ENCODE measurements at places on chromosomes 2 and 18.

DNA sequence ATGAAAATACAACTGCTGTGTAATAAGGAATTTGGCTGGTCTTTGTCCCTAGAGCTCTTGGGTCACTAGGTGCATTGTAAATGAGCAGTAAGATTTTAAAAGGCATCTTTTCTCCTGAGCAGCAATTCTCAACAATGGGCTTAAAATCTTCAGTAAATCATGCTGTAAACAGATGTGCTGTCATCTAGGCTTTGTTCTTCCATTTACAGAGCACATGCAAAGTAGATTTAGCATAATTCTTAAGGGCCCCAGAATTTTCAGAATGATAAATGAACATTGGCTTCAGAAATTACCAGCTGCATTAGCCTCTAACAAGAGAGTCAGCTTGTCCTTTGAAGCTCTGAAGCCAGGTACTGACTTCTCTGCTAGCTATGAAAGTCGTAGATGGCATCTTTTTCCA is 26.8 kb upstream of the SCRN3 start:
- no peak for DNase-seq

GRCh38 chr2:239065962-239066361 is 218.1 kb downstream of the TWIST2 start:
- no peak for DNase-seq

GRCh38 chr2:150522269-150522668 is 34.8 kb upstream of the RND3 start:
- DNase-seq: no peak

DNA sequence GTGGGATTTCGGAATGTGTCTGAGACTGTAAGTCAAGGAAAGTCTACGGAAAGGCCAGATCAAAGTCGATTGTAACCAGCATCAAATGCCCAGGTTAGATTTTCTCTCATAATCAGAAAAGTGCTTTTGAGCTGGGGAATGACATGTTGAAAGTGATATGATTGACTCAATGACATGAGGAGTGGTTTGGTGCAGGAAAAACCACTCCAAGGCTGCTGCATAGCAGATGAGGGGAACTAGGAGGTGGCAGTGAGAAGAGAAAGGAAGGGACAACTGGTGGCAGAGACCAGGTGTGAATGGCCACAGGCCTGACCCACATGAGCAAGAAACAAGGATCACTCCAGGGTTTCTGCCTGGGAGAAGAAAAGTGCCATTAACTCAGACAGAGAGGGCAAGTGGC is 822 bp downstream of the SLC35F6 start:
- no peak for DNase-seq

GRCh38 chr18:46421973-46422551 is 235.0 kb downstream of the LOXHD1 start:
- DNase-seq: no peak

DNA sequence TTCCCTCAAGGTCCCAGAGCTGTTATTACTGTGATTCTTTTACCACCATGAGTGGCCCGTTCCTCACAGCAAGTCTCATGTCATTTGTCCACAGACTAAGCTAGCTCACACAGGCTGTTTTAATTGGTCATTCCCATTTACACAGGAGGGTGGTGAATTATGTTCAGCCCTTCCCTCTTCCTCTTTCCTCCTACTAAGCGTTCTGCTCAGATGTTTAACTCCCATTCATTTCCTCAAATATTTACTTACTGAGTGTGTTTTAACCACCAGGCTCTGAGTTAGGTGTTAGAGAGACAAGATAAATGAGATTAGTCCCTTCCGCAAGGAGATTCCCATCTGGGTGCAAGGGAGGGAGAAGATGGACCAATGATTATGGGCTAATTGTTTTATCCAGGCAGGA is 403.6 kb upstream of the ACVR2A start:
- DNase-seq: no peak

DNA sequence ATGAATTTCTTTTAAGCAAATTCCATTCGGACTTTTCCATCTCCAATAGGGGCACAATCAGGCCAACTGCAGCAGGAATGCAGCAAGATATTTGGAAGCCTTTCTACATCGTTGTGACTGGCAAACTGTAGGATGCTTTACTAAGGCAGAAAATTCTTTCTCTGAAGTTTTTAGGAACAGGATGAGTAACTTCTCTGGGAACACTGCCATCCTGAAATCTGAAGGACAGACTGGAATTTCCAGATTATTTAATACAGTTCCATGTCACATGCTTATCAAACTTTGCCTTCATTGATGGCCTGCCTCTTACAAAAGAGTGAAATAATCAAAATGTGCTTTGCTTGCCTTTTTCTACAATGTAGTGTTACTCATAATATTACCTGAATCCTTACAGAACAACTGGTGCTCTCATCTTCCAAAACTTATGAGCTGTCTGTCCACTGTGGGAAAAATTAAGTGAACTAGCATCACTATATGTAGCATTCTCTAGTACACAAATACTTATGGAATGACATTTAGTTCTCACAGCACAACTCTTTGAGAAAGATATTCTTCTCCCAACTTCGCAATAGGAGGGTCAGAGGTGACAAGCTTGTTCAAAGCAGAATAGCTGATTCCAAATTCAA is 32.0 kb upstream of the MAP2 start:
- no peak for DNase-seq

GRCh38 chr18:78165525-78165924 is 814.1 kb upstream of the SALL3 start:
- DNase-seq: no peak

GRCh38 chr2:233084488-233084887 is 24.3 kb downstream of the INPP5D start:
- no peak for DNase-seq

- DNase-seq: no peak
These were observed 1.8 kb downstream of the LAPTM4A start for GRCh38 chr2:20049637-20050036.

DNA sequence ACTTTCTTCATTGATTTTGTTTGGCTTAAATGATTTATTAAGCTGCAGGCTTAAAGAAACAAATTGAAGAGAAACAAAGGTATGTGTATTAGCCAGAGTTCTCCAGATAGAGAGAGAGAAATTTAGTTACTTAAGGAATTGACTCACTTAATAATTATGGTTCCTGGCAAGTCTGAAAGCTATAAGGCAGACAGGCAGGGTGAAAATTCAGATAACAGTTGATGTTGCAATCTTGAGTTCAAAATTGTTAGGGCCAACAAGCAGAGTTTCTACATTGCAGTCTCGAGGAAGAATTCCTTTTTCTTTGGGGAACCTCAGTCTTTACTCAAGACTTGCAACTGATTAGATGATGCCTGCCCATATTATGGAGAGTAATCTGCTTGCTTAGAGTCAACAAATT is 593.5 kb downstream of the ADCYAP1 start:
- DNase-seq: no peak

DNA sequence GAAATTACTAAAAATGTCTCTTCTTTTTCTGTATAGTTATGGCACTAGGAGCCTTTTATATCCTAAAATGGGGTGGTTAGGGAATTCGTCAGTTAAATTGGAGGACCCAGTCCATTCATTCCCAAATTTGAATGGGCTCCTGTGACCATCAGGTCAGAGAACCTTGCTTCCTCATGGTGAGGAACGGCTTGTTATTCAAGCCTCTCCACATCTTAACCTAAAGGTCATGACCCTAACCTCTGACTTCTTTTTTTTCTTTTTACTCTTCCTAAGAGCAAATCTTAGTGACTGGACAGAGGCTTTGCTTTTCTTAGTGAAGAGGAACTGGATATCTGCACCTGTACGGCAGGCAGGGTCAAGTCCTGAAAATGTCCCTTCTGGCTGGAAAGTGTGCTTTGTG is 53.1 kb downstream of the GREB1L start:
- no peak for DNase-seq

DNA sequence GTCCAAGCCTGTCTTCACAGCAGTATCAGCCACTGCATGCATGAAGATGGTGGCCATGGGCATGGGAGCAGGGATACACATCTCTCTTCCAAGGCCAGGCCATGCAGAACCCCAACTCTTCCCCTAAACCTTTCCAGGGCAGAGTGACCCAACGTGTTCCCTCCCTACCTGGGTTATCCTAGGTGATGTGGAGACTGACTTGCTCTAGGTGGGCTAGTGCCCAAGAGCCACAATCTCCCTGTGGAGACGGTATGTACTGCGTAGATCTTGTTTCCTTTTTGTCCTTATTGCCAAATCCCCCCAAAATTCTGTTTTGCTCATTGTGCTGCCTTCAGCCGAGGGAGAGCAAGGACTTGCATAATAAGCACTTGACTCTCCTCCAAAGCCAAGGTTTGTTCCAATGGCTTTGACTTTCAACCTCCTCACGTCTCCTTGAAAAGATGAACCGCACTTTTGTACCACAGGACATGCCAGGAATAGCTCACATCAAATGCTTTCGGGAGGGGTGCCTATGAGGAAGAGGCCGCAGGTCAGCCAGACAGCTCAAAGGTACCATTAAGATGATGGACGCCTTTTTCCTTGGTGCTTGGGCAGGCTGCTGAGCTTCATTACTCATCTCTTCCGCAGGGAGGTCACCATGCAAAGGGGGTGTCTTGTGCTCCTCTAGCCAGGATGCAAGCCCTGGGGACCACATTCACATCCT is 76.2 kb upstream of the GLI2 start:
- DNase-seq: no peak

GRCh38 chr2:135637456-135638087 is 104.1 kb upstream of the UBXN4 start:
- no peak for DNase-seq

DNA sequence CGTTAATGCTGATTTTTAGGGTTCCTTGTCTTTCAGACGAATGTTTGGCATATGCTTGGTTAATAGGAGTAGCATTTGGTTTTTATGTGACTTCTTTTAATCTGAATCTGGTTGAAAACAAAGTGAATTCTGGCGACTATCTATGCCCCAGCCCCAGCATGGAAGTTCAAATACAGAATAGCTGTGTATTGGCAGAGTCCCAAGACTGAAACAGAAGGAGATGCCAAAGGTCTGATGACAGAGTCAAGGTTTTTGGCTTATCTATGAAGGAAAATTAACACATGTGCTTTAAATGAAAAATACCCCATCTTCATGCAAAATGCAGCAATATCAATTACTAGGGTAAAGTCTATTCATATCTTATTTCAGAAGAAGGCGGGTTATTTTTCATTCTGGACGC is 734.8 kb upstream of the NXPH2 start:
- DNase-seq: no peak

GRCh38 chr18:56563568-56563967 is 74.8 kb downstream of the TXNL1 start:
- no peak for DNase-seq

Measured in NCI-H187 treated with DMSO at 0.1 percent for 48 hours (cell line).